Diencephalon (tissue), 1 donor: ENCODE measurements at places on chromosomes 12 and 14. TPM values are rescaled to one million over a fixed set of nuclear protein-coding genes. Genes with fewer than 3 reads are reported as not detected.

The OR11H6 gene
- total RNA-seq, result not detected

The ACADS gene
- 5.8 TPM for total RNA-seq

The NTN4 gene
- 16.4 TPM for total RNA-seq

The ANKS1B gene
- 298 TPM for total RNA-seq

The TRPV4 gene
- total RNA-seq, result 0.92 TPM

The CLEC4C gene
- not detected for total RNA-seq

The NUAK1 gene
- total RNA-seq, result 26.8 TPM

The NDRG2 gene
- 387 TPM for total RNA-seq

The PPP1R1A gene
- 31.8 TPM for total RNA-seq

The EML5 gene
- 45.4 TPM for total RNA-seq

The MSI1 gene
- total RNA-seq, result 10.1 TPM

The WNT5B gene
- total RNA-seq, result 18.7 TPM

The BIN2 gene
- total RNA-seq, result 2.3 TPM

The NEUROD4 gene
- 0.23 TPM for total RNA-seq

The KRT77 gene
- total RNA-seq, result not detected

The TC2N gene
- 25.1 TPM for total RNA-seq

The CLEC9A gene
- total RNA-seq, result not detected

The TAS2R7 gene
- total RNA-seq, result 0.69 TPM
